ENCODE measurements at places on chromosomes 1 and 21.

DNA sequence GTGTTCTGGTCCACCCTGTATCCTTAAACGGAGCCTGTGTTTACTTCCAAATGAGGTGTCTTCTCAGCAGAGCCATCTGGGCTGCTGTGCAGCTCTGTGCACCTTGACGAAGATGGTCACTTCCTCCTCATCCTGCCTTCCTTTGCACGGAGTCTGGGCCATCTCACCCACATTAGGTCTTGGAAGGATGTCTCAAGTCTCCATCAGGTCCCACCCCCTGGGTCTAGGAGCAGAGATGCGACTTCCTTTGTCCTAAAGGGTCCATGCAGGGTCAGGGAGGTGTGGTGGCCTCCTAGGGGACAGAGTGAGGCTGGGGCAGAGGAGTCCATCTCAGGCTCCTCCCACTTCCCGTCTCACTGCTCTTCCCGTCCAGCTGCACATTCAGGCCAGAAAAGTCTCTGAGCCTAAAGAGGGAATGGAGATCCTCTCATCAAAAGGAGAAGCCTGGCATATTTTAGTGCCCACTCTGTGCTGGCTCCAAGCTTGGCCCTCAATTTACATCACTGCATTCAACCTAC is 209.2 kb downstream of the MATN1 start:
- no peak for DNase-seq

DNA sequence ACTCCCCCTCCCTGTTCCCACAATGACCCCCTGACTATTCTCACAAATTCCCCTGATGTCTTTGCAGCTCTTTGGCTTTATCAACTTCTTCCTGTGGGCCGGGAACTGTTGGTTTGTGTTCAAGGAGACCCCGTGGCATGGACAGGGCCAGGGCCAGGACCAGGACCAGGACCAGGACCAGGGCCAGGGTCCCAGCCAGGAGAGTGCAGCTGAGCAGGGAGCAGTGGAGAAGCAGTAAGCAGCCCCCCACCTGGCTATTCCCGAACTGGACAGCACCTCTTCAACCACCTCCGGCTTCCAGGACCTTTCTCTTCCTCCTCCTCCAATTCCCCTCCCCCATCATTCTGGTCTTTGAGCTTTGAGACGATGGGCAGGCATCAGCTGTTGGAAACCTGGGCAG is 4.4 kb upstream of the ATXN7L2 start:
- DNase-seq, result no peak

GRCh38 chr1:213817156-213817555 is 170.6 kb upstream of the PROX1 start:
- no peak for DNase-seq

DNA sequence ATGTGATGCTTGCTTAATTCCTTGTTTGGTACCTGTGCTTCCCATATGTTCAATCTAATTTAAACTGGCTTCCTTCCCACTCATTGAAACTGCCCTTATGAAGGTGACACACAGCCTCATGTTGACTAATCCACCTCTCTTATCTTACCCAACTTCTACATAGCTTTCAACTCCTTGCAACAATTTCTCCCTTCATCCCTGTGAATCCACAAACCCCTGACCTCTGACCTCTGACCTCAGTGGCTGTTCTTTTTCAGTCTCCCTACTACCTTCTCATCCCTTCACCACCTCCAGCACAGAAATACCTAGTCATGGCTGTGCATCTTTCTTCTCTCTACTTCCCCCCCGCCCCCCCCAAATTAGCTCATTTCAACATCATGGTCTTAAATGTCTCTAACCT is 144.5 kb downstream of the TTLL7 start:
- no peak for DNase-seq

- no peak for DNase-seq
These were observed 1.7 kb downstream of the TSPEAR start for GRCh38 chr21:44709426-44710293.
